Skin of body (tissue), 3 donors: ENCODE measurements at places on chromosomes 11 and 22.

DNA sequence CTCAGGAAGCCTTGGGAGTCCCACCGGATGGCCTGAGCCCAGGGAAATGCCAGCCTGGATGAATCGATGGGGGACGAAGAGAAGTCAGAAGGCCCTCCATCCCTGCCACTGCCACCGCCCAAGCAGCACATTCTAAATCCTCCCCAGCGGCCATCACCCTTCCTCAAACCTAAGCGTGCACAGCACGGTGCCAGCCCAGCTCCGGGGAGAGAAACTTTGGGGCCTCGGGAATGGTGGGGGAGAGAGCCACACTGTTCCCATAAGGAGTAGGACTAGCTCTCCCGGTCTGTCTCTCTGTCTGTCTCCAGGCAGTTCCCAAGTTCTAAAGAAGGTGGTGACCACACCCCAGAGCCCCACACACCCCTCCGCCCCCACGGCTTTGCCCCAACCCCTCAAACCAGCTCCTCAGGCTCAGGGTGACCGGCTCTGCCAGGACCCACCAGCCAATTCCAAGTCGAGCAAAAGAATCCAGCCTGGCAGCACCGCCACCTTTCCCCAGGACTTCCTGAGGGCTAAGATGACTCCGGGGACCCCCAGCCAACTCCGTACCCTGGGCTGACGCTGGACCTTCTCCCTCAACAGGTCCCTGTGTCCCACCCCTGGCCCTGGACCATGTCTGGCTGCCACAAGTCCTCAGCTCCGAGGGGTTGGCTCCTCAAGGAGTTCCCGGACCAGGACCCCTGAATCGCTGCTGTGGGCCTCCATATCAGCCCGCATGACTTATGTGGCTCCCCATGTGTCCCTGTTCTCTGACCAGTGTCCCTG is 2.7 kb downstream of the AHNAK start:
- DNase-seq = no peak

- DNase-seq = no peak
Observed at GRCh38 chr22:33909911-33910310, 10.4 kb downstream of the LARGE1 start.

- DNase-seq = no peak
Observed at GRCh38 chr11:21476588-21476987, 716.3 kb upstream of the ANO5 start.

DNA sequence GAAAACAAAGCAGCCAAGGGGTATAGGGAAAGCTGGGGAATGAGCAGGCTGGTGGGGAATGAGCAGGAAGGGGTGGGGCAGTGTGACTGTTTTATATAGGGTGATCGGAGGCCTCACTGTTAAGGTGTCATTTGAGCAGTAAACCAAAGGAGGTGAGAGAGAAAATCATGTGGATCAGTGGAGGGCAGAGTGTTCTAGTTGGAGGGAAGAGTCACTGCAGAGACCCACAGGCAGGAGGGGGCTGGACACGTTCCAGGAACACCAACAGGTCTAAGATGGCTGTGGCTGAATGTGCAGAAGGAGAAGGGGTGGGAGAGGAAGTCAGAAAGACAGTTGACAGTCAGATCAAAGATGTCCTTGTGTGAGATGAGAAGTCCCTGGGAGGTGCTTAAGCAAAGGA is 103.8 kb downstream of the ENTHD1 start:
- no peak for DNase-seq

DNA sequence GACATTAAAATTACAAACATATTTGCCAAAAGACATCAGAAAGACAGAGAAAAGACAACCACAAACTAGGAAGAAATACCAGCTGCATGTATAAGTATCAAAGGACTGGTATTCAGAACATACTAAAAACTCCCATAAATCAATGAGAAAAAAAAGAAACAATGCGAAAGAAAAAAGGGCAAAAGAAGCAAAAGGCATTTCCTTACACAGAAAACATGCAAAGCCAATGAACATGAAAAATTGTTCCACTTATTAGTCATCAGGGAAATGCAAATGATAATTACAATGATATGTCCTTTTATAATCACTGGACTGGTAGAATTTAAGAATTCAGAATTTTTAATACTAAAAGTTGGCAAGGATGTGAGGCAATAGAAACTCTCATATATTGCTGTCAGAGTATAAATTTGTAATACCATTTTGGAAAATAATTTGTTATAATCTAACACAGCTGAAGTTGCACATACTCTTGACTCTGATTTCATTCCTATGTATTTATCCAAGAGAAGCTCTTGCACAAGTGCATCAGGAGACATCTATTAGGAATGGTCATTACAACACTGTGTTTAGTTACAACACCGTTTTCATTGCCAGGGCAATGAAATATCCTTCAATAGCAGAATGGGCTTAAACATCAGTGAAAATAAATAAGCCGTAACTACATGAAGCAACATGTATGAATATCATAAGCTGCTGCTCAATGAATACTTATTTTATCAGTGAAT is 279.7 kb downstream of the SWAP70 start:
- DNase-seq = peak; percentile 95

DNA sequence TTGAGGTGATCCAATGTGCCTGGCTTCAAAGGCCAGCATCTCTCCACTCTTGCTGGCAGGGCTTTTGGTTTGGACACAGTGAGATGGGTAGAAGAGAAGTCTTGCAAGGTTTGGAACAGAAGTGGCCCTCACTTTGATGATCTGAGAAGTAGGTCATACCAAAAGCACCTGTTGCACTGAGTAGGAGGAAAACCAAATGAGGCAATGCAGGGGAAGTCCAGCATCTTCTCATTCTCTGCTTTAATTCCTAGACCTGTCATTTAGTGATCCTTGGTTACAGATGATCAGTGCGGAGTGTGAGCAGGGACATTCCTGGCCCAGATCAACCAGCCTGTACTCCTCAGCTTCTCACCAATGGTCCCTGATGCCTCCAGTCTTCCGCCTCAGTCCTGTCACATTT is 990.5 kb downstream of the OPCML start:
- no peak for DNase-seq

- DNase-seq = no peak
Observed at GRCh38 chr11:34823197-34823596, 93.0 kb downstream of the APIP start.
